Activated naive CD4-positive, alpha-beta T cell treated with anti-CD3 and anti-CD28 coated beads for 36 hours (primary cell): ENCODE measurements at places on chromosomes 7 and 10. TPM values are rescaled to one million over a fixed set of nuclear protein-coding genes. Genes with fewer than 3 reads are reported as not detected.

DNA sequence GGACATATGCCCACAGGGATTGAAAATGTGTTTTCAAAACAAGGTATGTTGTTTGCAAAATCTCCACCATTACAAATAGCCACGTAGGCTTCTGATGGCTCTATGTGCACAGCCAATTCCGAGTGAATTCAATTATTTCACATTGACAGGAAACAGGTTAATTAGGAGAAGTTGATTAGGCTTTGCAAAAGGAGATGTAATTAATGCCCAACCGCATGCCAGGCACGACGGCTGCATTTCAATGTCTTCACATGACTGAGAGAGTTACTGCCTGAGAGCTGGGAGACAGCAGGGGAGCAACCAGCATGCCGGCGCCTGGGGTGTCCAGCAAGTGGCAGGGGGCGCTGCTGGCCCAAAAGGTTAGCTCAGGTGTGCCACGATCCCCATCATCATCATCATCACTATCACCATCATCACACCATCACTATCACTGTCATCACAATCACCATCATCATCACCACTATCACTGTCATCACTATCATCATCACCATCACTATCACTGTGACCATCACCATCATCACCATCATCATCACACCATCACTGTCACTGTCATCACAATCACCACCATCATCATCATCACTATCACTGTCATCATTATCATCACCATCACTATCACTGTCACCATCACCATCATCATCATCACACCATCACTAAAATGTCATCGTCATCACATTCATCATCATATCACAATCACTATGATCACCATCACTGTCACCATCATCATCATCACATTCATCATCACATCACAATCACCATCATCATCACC is 30.2 kb downstream of the PWWP2B start:
- no peak for DNase-seq
- no peaks in the 10 kb centered on the region for H3K27me3 ChIP-seq
- H3K36me3 ChIP-seq = no peaks in the 10 kb centered on the region

DNA sequence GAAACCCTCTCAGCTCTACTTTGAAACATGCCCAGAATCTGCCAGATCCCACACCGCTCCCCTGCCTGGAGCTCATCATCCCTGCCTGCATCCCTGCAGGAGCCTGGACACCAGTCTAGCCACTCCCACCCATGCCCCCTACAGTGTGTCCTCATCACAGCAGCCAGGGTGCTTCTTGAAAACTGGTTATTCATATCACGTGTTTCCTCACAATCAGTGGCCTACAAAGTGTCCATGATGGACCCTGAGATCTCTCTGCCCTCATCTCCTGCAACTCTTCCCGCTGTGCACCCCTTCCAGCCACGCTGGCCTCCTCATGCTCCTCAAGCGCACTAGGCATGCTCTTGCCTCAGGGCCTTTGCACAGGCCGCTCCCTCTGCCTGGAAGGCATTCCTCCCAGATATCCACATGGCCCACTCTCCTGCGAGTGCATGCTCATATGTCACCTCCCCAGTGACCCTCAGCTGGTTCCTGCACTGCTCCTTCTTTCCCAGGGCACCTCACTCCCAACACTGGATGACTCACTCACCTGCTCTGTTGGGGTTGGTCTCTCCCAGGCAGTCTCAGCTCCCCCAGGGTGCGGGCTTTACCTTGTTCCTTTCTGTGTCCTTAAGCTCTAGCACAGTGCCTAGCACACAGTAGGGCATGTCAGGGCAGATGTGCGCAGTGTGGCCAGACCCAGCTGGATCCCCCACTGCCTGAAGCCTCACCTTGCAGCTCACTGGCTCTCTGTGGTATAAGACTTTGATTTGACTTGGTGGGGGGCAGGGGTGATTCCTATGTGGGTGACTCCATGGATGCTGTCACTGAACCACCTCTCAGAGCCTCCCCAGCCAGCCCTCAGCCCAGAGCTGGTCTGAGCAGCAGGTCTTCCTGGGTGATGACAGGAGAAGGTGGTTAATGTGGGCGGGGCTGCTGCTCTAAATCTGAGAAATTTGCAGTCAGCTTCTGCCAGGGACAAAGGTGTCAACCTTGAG is 37.3 kb downstream of the CDH23 start:
- no peaks in the 10 kb centered on the region for H3K4me1 ChIP-seq
- peaks cover 2% of the 10 kb centered on the region for H3K27me3 ChIP-seq
- H3K36me3 ChIP-seq = no peaks in the 10 kb centered on the region
- H3K4me3 ChIP-seq = no peak overlapping the region
- DNase-seq = peak; percentile 19

DNA sequence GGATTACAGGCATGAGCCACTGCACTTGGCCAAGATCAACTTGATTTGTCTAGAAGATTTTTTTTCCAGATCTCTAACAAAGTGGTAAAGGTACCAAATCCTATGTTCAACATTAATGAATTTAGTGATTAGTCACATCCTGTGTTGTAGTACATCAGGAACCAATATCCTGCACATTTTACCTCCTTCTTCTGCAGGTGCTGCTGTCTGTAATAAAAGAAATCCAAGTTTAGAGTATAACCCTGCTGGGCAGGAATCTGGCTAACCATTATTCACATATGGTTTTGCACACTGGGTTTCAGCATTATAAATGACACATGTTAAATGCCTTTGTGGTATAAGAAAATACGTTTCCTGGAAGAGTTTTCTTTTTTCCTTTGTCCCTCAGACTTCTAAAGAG is 10.8 kb downstream of the PARD3 start:
- DNase-seq = no peak
- H3K4me3 ChIP-seq = no peak overlapping the region
- H3K27me3 ChIP-seq = peaks cover 12% of the 10 kb centered on the region

- H3K27ac ChIP-seq = no peak overlapping the region
- H3K27me3 ChIP-seq = no peaks in the 10 kb centered on the region
- DNase-seq = no peak
- H3K36me3 ChIP-seq = no peaks in the 10 kb centered on the region
- no peaks in the 10 kb centered on the region for H3K4me1 ChIP-seq
- H3K4me3 ChIP-seq = no peak overlapping the region
Observed at GRCh38 chr7:28104041-28104541, 76.5 kb downstream of the JAZF1 start.

CALY gene
- total RNA-seq = not detected

DNA sequence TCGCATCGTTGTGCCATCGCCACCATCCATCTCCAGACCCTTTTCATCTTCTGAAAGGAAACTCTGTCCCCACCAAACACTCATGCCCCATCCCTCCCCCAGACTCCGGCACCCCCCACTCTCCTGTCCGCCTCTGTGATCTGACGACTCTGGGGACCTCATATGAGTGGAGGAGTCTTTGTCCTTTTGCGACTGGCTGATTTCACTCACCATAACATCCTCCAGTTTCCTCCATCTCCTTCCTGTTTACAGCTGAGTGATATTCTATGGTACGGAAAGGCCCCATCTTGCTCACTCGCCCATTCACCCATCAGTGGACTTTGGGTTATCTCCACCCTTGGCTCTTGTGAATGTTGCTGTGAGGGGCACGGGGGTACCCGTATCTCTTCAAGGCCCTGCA is 11.8 kb upstream of the INSIG1 start:
- DNase-seq = no peak
- H3K4me3 ChIP-seq = no peak overlapping the region
- H3K27me3 ChIP-seq = no peaks in the 10 kb centered on the region
- H3K36me3 ChIP-seq = no peaks in the 10 kb centered on the region
- H3K27ac ChIP-seq = no peak overlapping the region

DNA sequence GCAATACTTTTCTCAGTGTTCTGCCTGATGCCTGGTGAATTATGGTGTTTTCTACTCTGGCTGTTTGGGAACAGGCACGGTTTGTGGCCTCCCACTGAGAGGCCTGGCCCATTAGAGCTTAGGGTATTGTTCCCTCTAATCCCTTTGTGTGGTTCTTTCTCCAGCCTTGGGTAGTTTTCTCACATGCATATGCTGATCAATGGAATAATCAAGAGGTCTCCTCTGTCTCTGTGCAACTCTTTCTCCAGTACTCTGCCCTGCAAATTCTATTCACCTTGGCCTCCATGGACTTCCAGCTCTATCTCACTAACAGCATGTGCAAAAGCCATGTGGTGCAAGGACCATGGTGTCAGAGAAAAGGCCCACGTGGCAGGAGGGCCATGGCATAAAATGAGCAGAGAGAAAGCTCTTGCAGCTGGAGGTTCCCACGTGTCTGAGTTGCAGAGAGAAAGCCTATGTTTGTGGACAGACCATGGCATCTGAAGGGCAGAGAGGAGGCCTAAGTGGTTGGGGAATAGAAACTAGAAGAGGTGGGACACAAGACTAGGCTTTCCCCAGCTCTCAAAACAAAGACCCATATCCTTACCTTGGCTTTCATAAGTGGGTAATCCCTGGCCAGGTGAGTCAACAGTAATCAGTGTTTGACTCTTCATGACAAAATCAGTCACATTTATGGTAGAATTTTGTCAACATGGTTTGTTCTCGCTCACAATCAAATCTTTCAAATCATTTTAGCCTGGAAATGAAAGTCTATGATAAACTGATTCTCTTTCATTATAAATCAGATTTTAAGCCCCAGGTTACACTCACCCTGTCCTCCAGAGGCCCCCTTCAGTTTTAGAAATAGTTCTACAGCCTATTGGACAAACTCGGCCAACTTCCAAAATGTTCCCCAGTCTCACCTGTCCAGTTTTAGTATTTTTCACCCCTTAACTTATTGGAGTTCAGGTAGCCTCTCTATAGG is 17.3 kb downstream of the OPALIN start:
- H3K36me3 ChIP-seq = peaks cover 1% of the 10 kb centered on the region
- no peak overlapping the region for H3K4me3 ChIP-seq
- H3K27me3 ChIP-seq = no peaks in the 10 kb centered on the region
- DNase-seq = peak; percentile 10

DNA sequence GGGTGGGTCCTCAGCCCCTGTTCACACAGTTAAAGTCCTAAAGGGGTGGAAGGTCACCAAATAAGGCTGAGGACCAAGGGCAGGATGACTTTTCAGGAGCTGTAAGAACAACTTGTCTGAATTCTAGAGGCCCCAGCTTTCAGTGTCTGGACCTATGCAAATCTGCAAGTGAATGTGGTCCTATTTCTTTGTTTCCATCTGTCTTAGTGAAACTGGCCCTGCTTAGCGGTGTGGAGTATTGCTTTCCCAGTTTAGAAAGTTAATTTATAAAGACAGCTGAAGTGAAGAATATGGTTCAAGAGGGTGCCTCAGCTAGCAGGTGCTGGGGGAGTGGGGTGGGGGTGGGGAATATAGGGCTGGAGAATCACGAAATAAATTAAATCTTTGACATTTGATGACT is 40.1 kb downstream of the HHEX start:
- DNase-seq = no peak
- no peaks in the 10 kb centered on the region for H3K4me1 ChIP-seq
- no peak overlapping the region for H3K4me3 ChIP-seq
- H3K27ac ChIP-seq = no peak overlapping the region

DNA sequence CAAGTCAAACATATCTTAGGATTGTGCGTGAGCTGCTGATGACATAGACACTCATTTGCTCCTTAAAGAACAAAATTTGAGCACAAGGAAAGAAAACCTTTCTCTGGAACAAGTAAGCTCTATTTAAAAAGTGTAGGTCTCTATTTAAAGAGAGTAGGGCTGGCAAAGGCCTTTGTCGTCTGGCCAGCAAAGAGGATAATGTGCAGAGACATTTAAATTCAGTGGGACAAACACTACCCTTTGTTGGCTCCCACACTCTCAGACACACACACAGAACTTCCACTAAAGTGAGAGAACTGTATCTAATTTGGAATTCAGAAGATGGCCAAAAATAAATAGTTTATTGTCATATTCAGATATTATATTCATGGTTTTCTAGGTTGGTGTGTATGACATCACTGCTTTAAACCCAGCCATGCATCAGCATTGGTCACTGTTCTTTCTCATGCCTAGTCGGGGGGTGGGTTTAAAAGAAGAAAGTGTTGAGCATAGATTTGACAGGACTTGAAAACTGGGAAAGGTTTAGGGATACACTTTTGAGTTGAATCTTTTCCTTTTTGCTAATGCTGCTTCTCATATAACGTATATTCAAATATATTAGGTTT is 49.5 kb upstream of the HDAC9 start:
- no peak overlapping the region for H3K27ac ChIP-seq
- no peak overlapping the region for H3K4me3 ChIP-seq
- H3K27me3 ChIP-seq = no peaks in the 10 kb centered on the region

DNA sequence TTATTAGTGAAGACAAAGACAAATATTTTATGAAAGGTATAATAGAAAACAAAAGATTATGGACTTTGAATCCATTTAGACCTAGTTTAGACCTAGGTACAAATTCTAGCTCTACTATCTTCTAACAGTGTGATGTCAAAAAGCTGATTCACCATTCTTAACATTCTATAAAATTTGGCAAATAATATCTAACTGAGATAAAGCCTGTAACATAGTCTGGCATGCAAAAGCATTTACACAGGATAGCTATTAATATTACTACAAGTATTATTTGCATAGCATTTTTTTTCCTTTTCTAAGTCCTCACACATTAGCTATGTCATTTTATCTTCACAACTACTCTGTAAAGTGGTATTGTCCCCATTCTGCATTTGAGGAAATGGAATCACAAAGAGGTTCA is 179.6 kb upstream of the LRRTM3 start:
- no peaks in the 10 kb centered on the region for H3K4me1 ChIP-seq
- H3K4me3 ChIP-seq = no peak overlapping the region
- H3K36me3 ChIP-seq = no peaks in the 10 kb centered on the region
- H3K27me3 ChIP-seq = no peaks in the 10 kb centered on the region
- DNase-seq = no peak
- no peak overlapping the region for H3K27ac ChIP-seq

FXYD4 gene
- not detected for total RNA-seq

- no peaks in the 10 kb centered on the region for H3K36me3 ChIP-seq
- no peak overlapping the region for H3K27ac ChIP-seq
- no peak for DNase-seq
Observed at GRCh38 chr7:47485640-47486435, 96.1 kb downstream of the TNS3 start.

DNA sequence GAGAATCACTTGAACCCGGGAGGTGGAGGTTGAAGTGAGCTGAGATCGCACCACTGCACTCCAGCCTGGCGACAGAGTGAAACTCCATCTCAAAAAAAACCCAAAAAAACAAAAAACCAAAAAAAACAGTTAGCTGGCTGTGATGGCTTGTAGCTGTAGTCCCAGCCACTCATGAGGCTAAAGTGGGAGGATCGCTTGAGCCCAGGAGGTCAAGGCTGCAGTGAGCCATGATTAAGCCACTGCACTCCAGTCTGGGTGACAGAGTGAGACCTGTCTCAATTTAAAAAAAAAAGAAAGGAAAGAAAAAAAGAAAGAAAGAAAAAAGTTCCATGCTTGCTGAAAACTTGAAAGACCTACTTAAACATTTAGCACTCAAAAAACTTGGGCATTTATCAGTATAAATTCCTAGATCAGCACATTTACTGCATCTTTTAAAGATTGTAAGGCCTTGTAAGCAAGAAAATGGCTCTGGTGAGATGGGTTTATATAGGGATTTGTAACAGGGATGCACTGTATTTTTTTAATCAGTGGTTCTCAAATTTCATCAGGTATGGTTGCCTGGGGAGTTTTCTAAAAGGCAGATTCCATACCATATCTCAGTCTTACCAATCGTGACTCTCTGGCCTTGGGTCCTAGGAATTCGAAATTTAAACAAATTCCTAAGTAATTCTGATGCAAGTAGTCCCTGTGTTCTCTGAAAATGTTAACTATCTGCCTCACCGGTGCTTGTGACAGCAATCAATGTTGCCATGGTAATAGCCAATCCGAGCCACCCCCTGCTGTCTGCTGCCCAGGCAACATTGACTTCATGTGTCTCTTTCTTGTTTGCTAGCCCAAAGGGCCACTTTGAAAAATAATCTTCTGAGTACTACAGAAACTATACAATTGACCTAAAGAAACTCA is 11.5 kb upstream of the NT5C2 start:
- no peaks in the 10 kb centered on the region for H3K27me3 ChIP-seq
- H3K27ac ChIP-seq = no peak overlapping the region
- no peak overlapping the region for H3K4me3 ChIP-seq
- DNase-seq = no peak
- no peaks in the 10 kb centered on the region for H3K36me3 ChIP-seq
